ENCODE measurements at places on chromosomes 2 and 18. TPM values are rescaled to one million over a fixed set of nuclear protein-coding genes. Genes with fewer than 3 reads are reported as not detected.

DAW1 gene
- total RNA-seq: 1.5 TPM

KCNIP3 gene
- total RNA-seq: 0.57 TPM

CCDC85A gene
- 6.7 TPM for total RNA-seq

PROM2 gene
- 0.72 TPM for total RNA-seq

CDH2 gene
- 121 TPM for total RNA-seq

COA5 gene
- total RNA-seq: 14.2 TPM

DCTN1 gene
- 149 TPM for total RNA-seq

ST3GAL5 gene
- 68.7 TPM for total RNA-seq

GKN1 gene
- 0.22 TPM for total RNA-seq

TMEM178A gene
- total RNA-seq: 0.88 TPM

MC5R gene
- total RNA-seq: not detected

CDH20 gene
- not detected for total RNA-seq

LRRC30 gene
- not detected for total RNA-seq

KLF11 gene
- 7.0 TPM for total RNA-seq

SDC1 gene
- total RNA-seq: 7.9 TPM

RAMP1 gene
- total RNA-seq: 13.2 TPM

FAM237A gene
- not detected for total RNA-seq

TXNL1 gene
- 37.9 TPM for total RNA-seq

POTEC gene
- total RNA-seq: not detected

SPAST gene
- total RNA-seq: 20.9 TPM

ICA1L gene
- 3.9 TPM for total RNA-seq

All from placental pericyte (primary cell).